ENCODE measurements at places on chromosomes 1 and 21.

- DNase-seq = no peak
Observed at GRCh38 chr1:58622571-58622970, 45.5 kb upstream of the TACSTD2 start.

- DNase-seq = peak; percentile 81
Observed at GRCh38 chr1:234610061-234610665, at the start of gene IRF2BP2. Gene IRF2BP2, minus strand, starts transcription at chr1:234610178. Its CDS starts 684 bp downstream, at chr1:234609494.

- DNase-seq = no peak
Observed at GRCh38 chr1:117664314-117664713, 58.5 kb downstream of the TENT5C start.

DNA sequence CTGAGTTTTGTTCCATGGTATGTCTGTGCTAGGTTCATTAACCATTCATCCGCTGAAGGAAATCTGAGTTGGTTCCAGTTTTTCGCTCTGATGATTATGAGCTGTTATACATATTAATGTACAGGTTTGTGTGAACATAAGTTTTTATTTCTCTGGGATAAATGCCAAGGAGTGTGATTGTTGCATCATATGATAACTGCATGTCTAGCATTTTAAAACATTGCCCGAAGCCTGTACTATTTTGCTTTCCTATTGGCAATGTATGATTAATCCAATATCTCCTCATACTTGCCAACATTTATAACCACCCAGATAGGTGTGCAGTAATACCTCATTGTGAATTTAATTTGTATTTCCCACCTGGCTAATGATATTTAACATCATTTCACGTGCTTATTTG, 322.7 kb downstream of the ZNF326 start:
- no peak for DNase-seq

GRCh38 chr1:182666706-182667105, 17.7 kb downstream of the RGS8 start:
- DNase-seq = no peak

DNA sequence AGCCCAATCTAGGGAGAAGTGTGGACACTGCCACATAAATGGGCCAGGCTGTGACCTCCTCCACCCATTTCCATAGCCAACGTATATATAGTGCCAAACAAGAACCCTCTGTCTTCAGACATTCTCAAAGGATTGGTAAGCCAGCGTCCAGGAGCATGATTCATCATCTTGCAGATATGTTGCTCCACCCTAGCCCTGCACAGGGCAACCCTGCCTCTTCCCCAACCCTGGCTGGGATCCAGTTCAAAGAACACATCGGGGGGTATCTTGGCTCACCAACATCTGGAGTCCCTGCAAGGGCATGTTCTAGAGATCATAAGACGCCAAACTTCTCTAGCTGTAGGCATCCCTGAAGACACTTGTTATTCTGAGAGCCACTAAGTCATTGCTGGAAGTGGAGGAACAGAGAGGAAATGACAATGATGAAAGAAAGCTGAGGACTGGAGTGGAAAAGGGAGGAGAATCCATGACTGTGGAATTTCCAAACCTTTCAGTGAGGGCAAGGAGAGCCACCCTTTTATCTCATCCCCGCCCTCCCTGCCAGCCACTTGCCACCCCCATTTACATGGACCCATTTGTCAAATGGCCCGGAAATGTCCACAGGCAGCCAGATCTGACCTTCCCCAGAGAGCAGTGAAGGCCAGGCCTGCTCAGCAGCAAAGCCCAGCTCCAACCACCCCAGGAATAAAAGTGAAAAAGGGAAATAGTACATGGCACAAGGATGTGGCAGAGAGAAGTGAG, 144.1 kb upstream of the CTTNBP2NL start:
- DNase-seq = no peak

DNA sequence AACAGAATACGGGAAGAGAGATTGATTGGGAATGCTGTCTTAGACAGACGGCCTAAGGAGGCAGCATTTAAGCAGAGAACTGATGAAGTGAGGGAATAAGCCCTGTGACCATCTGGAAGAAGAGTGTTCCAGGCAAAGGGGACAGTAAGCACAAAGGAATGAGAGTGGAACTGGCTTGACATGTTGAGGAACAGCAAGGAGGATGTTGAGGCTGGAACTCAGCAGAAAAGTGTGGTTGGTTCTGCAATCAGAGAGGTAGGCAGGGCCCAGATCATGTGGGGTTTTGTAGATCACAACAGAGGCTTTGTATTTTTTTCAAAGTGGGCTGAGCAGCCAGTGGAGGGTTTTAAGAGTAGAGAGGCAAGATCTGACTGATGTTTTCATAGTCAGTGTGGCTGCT, 157.4 kb downstream of the DNM3 start:
- DNase-seq = no peak
